ENCODE measurements at places on chromosomes 16 and 17.
A peak's percentile ranks its signal among the peaks of the same experiment; 100 is the strongest.

DNA sequence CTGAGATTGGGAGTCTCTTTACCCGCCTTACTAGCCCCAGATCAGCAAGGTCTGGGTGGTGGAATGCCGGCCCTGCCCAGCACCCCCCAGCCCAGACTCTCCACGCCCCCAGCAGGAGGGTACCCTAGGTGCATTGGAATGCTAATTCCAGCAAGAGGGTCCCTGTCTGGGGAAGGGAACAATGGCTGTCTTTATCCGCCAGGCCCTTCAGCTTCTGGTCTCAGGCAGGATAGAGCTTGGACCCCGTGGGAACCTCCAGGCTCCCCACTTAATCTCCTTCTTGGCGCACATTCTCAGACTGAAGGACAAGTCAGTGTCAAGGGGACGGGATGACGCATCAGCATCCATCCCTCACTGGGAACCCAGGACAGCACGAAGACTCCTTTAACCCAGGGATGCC is 85.1 kb downstream of the LITAF start:
- DNase-seq: no peak

DNA sequence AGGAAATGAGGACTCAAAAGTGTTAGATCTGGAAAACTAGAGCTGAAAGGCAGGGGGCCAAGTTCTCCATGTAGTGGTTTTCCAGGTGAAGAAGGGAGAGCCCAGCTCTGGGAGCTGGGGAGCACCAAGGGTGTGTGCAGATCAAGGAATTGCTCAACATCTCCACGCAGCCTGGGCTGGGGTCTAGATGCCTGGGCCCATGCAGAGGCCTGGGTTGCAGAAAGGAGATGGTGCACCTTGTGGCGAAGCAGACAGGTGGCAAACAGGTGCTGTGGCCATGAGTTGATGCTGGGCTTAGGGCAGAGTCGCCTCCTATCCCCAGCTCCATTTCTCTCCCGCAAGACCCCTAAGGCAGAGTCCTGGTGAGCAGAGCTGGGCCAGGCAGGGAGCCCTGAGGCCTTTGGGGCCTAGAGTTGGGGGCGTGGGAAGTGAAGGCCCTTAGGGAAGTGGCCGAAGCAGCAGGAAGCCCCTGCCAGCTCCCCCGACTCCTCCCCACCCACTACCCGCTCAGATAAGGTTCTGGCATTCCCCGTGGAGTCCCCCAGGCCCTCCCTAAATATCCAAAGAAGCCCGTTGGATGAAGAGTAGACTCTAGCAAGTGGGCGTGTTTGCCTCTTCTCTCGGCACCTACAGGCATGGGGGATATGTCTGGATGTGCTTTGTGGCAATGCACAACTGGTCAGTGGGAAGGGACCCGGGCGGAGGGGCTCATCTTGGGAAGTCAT is 777 bp downstream of the FOXN1 start:
- no peak for DNase-seq

DNA sequence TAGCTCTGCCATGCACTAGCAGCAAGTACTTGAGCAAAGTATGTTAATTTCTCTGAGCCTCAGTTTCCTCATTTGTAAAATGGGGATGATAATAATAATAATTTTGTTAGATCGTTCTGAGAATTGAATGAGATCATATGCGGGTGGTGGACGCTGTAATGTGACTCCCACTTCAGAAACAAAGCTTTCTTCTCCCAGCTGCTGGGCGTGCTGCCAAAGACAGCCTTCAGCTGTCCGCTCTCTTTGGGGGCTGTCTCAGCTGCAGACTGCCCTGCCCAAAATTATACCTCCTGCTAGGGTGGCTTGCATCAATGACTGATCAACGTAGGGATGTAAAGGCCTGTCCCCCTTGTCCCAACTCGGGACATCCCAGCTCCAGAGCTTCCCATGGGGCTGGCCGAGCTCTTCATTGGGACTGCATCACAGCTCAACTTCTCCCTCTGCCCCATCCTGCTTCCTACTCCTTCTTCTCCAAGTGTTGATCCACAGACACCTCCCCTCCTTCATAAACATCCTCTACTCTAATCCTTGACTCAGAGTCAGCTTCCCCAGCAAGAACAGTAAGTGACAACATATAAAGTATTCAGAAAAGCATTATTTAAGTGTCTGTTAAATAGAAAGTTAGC is 30.7 kb upstream of the CDH5 start:
- DNase-seq: peak; percentile 17

- no peak for DNase-seq
Observed at GRCh38 chr17:68634345-68634876, 33.2 kb upstream of the FAM20A start.

GRCh38 chr17:71166311-71166710 is 954.5 kb upstream of the SOX9 start:
- no peak for DNase-seq

- DNase-seq: no peak
Observed at GRCh38 chr16:17213974-17214373, 256.8 kb downstream of the XYLT1 start.

GRCh38 chr16:7316281-7316888 is 16.3 kb upstream of the RBFOX1 start:
- no peak for DNase-seq

DNA sequence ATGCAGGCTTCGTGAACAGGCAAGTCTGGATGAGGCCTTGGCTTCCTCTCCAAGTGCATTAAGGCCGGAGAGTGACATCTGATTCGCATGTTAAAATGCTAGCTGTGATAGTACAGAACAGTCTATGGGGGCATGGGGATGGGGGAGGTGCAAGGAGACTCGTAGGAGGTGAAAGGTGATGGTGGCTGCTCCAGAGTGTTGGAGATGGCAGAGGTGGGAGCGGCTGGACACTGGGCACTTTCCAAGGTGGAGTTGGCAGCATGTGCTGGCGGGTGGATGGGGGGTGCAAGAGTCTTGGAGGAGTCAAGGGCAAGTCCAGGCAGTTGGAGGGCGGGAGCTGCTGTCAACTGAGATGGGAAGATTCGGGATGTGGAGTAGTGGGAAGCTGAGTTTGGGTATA is 350.9 kb upstream of the TNRC6C start:
- no peak for DNase-seq

DNA sequence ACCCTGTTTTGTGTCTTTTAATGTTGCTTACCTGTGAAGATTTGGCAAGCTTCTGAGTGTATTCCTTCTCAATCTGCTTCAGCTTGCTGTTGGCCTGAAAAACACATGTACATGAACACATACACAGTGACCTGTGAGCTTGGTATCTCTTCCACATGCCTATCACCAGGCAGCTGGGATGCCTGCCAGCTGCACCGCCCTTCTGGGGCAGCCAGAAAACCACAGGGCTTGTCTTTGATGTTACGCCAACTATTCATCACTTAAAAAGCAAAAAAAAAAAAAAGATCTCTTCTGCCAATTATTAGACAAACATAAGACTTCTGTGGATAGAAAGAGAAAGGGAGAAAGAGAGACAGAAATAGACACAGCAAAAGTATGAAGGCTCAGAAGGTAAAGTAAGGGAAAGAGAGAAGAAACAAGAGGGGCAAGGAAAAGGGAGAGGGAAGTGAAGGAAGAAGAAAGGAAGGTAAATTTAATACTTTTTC is 189.2 kb upstream of the AXIN2 start:
- peak; percentile 95 for DNase-seq

- DNase-seq: peak; percentile 10
Observed at GRCh38 chr17:15124264-15124595, 140.9 kb downstream of the PMP22 start.

GRCh38 chr16:30046588-30046987 is 15.5 kb upstream of the TLCD3B start:
- no peak for DNase-seq

DNA sequence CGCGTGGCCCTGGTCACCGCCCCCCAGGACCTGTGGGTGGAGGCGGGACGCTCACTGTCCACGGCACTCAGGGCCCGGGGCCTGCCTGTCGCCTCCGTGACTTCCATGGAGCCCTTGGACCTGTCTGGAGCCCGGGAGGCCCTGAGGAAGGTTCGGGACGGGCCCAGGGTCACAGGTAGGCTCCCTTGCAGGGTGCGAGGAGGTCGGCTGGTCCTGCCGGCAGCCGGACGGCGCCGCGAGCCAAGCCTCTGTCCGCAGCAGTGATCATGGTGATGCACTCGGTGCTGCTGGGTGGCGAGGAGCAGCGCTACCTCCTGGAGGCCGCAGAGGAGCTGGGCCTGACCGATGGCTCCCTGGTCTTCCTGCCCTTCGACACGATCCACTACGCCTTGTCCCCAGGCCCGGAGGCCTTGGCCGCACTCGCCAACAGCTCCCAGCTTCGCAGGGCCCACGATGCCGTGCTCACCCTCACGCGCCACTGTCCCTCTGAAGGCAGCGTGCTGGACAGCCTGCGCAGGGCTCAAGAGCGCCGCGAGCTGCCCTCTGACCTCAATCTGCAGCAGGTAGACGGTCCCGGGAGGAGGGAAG is 1.3 kb downstream of the GUCY2D start:
- no peak for DNase-seq

DNA sequence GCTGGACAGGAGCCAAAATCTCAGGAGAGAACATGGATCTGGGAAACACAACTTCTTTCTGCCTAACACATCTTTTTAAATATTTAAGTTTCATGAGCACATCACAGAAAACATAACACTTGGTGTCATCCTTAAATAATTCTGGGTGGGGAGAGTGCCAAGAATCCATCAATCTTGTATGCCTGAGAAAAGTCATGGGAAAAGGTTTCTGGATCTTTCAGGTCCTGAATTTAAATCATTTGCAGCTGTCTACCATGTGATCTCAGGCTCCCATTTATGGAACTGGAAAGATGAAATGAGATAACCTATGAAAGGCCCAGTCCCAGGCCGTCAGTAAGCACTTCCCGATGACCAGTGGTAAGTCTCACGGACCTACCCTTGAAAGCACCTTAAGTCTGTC is 15.1 kb downstream of the CDH11 start:
- DNase-seq: no peak

DNA sequence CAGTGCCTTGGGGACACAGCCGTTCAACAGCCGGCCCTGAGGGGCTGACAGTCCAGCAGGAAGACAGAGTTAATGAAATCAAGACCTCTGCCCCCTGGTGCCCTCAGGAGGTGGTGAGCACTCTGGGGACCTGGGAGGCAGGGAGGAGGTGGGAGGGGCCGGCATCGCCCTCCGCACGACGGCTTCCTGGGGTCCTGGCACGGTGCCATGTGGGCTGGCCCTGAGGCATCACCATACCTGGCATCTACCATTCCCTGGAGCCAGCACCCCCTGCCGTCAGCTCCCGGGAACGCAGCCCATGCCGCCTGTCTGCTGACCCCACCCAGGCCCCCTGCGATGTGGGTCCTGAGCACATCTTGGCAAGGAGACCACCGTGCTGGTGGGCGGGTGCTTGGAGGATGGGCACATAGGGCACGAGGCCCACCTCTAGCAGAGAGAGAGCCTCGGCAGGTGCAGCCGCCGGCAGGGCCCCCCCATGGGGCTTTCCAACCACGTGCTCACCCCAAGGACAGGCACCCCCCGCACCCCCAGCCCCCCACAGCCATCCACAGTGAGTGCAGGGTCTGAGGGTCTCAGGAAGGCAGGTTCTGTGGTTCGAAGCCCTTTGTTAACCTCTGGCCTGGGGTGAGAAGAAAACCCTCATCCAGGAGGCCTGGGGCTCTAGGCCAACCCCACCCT is 52.5 kb downstream of the ZFPM1 start:
- peak; percentile 39 for DNase-seq

DNA sequence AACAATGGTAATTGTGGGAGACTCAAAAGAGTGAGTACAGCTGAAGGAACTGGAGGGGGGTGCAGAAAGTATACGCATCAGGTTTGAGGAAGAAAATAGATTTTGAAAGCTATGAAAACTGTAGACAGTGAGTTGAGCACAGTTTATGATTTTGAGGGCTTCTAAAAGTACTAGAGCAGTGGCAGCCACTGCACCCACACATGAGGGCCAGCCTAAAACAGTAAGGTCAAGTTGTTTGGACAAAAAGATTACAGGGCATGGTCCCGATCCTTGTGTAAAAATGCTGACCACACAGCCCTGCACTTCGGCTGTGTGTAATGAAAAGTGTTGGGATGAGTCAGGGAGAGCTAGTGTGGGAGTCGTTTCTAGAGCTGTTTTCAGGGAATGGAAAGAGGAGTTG is 2282.1 kb downstream of the TP53TG3F start:
- DNase-seq: no peak

DNA sequence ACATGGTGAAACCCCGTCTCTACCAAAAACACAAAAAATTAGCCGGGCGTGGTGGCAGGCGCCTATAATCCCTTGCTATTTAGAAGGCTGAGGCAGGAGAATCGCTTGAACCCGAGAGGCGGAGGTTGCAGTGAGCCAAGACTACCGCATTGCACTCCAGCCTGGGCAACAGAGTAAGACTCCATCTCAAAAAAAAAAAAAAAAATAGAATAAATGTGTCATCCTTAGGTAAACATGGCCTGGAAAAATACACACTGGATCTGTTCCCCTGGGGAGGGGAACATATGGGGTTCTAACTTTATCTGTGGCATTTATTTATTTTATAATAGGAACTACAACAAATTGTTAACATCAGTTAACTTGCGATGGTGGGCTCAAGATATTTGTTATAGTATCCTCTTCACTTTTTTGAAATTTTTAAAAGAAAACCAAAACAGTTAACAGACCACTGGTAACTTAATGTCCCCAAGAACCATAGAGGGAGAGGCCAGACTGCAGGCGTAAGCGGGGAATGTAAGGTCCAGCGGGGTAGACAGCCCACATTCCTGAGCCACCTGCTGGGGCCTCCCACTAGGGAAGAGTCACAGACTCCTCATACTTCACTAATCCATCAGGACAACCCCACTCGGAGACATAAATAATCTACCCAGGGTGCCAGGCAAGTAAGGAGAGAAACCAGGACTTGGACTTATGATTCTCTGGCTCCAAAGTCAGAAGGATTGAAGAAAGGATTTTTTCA is 12.5 kb upstream of the TXNDC11 start:
- no peak for DNase-seq

GRCh38 chr17:632560-632959 is 82.1 kb downstream of the VPS53 start:
- no peak for DNase-seq

GRCh38 chr16:31132303-31132979 is 3.1 kb downstream of the PRSS8 start:
- DNase-seq: no peak

GRCh38 chr17:44272321-44272951 is 4.5 kb upstream of the SLC4A1 start:
- DNase-seq: no peak

GRCh38 chr16:77816293-77816692 is 27.9 kb downstream of the VAT1L start:
- no peak for DNase-seq
